Left lung (tissue), 14 donors: ENCODE measurements at places on chromosomes 16 and 17. TPM values are rescaled to one million over a fixed set of nuclear protein-coding genes. Genes with fewer than 3 reads are reported as not detected.

- DNase-seq = no peak
These were observed 32.5 kb upstream of the CCR7 start for GRCh38 chr17:40597556-40598300.

MRPL58 gene
- 23.0 TPM for polyA plus RNA-seq

DNA sequence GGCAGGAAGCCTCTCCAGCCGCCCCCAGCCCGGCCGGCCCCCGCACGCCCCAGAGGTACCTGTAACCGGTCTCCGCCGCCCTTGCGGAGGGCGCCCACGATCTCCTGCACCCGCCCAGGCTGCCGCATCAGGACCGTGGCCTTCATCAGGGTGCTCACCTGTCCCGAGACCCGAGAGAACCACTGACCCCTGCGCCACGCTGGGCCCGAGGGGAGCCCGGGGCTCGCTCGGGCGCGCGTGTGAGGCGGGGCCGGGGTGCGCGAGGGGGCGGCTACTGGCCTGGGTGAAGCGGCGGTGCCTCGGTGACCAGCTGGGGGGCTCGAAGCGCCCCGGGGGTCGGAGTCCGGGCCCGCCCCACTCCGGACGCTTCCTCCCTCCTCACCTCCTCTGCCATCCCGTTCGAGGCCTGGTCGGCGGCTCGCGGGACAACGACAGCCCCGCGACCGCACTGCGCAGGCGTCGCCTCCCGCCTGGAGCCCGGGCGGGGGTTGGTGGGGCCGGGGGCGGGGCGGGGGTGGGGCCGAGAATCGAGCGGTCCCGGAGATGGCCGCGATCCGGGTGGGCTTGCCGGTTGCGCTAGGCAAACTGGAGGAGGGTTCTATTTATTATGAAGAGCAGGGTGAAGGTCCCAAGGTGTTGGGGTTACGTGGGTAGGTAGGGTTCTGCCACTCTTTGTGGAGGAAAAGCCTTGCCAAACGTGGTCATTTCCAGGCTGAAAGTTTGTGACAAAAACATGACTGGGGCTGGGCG is at the start of gene NT5C3B:
Gene NT5C3B, minus strand, starts transcription at position 433 of the 750 bp plus-strand sequence. Its CDS starts 39 bp downstream, at position 394.
- peak; percentile 46 for DNase-seq

DNA sequence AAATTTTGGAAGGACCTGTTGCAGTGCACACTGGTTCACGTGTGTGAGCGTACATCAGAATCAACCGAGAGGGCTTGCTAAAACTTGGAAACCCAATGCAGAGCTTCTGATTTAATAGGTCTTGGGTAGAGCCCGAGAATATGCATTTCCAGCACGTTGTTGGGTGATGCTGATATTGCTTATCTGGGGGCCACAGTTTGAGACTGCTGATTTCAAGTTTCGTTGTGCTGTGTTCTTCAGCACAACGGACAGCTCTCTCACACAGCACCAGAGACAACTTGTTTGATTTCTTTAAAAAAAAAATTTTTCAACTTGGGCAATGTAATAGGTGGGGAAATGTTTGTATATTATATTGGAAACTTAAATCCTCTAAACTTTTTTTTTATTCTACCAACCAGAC is 9.4 kb downstream of the OR4D2 start:
- DNase-seq = no peak

- DNase-seq = no peak
These were observed 1074.6 kb upstream of the RBFOX1 start for GRCh38 chr16:6258056-6258455.

TPSB2 gene
- polyA plus RNA-seq = not detected

TCAP gene
- 1.3 TPM for polyA plus RNA-seq

- DNase-seq = peak; percentile 65
These were observed 165.7 kb downstream of the CMIP start for GRCh38 chr16:81610144-81610842.

UTS2R gene
- polyA plus RNA-seq = not detected

DNA sequence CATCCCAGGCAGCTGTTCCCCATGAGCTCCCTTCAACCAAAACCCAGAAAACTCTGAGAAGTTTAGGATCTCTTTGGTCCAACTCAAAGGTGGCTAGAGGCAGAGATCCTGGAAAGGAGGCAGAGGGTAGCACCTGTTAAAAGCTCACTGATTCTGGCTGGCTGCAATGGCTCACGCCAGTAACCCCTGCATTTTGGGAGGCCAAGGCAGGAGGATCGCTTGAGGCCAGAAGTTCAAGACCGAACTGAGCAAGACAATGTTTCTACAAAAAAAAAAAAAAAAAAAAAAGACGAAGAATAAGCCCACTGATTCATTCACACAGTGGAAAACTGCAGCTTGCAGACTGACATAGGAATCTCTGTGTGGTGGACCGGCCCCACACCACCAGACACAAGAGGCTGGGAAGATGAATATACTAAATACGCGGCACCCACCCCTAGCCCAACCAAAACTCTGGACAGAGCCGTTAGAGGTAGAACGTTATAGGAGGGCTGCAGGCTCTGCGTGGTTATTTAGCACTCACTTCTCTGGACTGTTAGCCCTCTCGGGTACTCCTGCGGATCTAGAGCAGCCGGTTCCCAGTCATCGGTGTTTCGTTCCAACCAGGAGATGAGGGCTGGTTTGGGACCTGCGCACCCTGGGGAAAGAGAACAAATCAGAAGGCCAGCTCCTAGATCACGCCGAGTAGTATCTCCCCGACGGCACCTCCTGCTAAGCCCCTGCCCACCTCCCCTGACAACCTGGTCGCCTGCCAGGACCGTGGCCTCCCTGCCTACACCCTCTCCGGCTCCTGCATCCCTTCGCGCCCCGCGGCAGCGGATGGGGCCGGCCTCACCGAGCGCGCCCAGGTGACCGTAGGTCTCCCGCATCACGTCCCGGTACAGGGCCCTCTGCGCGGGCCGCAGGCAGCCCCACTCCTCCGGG is 925 bp downstream of the ZNF689 start:
- peak; percentile 59 for DNase-seq

DNA sequence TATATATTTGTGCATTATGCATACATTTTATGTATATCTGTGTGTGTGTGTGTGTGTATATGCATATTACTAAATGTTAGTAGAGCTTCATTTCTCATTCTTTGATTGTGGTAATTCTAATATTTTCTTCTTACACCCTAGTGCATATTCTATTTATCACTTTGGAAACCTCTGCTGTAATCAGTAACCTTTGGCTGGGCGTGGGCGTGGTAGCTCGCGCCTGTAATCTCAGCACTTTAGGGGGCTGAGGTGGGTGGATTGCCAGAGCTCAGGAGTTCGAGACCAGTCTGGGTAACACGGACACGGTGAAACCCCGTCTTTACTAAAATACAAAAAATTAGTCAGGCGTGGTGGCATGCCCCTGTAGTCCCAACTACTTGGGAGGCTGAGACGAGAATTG is 26.9 kb downstream of the CPSF4L start:
- no peak for DNase-seq

GRCh38 chr16:9738690-9739089 is 443.5 kb downstream of the GRIN2A start:
- no peak for DNase-seq

KRT33A gene
- not detected for polyA plus RNA-seq

CIITA gene
- 5.3 TPM for polyA plus RNA-seq

- DNase-seq = no peak
These were observed 71.0 kb upstream of the EFCAB3 start for GRCh38 chr17:62309396-62309795.

RANBP10 gene
- polyA plus RNA-seq = 44.3 TPM

DNA sequence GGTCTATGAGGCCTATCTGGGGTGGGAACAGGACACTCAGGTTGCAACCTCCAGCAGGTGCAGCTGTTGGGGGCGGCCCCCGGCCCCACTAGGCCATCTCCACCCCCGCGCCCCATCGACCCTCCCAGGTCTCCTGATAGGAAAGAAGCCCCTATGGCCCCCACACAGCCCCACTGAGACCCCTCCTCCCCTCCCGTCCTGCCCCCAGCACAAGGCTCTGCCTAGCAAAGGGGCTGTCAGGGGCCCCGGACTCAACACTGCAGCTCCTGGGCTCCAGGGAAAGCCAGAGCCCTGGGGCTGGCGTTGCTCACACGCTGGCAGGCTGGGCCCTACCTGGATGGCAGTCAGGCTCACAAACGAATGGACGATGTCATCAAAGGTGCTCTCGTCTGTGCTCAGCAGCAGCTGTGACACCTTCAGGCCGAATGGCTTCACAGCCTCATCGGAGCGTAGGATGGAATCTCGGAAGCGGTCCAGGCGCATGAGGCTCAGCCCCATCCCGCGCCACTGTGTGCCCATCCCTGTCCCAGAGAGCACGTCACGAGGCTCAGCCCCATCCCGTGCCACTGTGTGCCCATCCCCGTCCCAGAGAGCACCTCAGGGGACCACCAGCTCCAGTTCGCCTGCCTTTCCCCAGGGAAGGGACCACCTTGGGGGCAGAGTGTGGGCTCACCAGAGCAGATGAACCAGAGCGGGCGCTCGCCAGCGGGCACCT is 7.3 kb downstream of the FASN start:
- DNase-seq = no peak

DNA sequence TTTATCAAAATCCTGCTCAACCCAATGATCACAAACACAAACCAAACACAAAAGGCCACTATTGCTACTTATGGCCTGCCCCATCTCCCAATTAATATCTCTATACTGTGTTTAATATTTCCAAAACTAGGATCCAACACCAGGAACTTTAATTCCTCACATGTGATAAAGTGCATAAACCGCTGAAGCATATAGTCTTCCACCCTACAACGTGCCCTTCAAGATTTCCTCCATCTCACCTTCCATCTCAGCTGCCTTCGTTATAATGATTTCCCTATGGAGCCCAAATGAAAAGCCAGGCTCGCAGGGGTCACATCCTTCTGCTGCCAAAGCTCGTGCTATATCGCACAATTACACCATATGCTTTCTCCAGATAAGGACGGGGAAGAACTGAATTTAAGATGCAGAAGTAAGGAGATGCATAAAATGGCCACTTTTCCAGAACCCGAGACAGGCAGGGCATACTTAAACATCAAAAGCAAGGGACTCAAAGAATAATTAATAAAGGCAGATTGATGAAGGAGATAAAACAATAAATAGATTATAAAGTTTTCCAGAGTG is 1.8 kb downstream of the MYH10 start:
- peak; percentile 49 for DNase-seq

GRCh38 chr16:56776562-56776961 is 46.6 kb downstream of the NUP93 start:
- no peak for DNase-seq

GRCh38 chr16:87927195-87927562 is 9.2 kb downstream of the CA5A start:
- no peak for DNase-seq

GRCh38 chr16:82011199-82011641 is at the start of gene SDR42E1:
SDR42E1 (minus strand) TSS chr16:82011470; CDS start chr16:82000858, 10,612 bp downstream.
- DNase-seq = peak; percentile 56

GRCh38 chr17:80716986-80717719 is 172.5 kb downstream of the RPTOR start:
- no peak for DNase-seq

SUMO2 gene
- polyA plus RNA-seq = 647 TPM

DNA sequence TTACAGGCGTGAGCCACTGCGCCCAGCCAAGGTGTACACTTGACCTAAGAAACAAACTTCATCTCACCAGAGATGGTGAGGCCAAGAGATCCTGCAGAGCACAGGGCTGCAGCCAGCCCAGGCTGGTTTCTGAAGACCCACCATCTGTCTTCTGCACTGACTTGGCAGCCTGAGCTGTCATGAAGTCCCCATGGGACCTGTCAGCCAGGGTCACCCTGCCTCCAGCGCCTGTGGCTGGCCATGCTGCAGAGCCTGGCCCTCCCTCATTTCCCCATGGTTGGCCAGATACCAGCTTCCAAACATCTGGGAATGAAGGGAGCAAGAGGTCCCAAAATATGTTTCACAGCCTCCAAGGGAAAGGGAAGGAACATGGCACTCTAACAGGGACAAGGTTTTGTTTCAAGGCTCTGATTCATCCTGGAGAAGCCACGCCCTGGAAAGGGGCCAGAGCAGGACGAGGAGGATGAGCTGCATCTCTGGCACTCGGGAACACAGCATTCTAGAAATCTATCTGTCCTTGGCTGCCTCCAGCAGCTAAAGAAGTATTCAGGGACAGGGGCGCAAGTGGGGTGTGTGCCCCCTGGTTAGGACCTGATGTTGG is 45.3 kb downstream of the DDX19A start:
- no peak for DNase-seq

CLDN7 gene
- 26.0 TPM for polyA plus RNA-seq

C17orf50 gene
- polyA plus RNA-seq = not detected

- DNase-seq = no peak
These were observed 43.9 kb downstream of the USP31 start for GRCh38 chr16:23105309-23105708.

- peak; percentile 81 for DNase-seq
These were observed 7.7 kb upstream of the TMEM92 start for GRCh38 chr17:50266384-50267073.

GRCh38 chr16:79100447-79100846 is 500.1 kb downstream of the MAF start:
- DNase-seq = no peak

PDXDC1 gene
- 55.7 TPM for polyA plus RNA-seq

GRCh38 chr16:55364811-55365210 is 40.8 kb downstream of the IRX6 start:
- DNase-seq = no peak

GRCh38 chr17:45029758-45030423 is 21.5 kb downstream of the DCAKD start:
- no peak for DNase-seq

DPEP2 gene
- 2.8 TPM for polyA plus RNA-seq

DNA sequence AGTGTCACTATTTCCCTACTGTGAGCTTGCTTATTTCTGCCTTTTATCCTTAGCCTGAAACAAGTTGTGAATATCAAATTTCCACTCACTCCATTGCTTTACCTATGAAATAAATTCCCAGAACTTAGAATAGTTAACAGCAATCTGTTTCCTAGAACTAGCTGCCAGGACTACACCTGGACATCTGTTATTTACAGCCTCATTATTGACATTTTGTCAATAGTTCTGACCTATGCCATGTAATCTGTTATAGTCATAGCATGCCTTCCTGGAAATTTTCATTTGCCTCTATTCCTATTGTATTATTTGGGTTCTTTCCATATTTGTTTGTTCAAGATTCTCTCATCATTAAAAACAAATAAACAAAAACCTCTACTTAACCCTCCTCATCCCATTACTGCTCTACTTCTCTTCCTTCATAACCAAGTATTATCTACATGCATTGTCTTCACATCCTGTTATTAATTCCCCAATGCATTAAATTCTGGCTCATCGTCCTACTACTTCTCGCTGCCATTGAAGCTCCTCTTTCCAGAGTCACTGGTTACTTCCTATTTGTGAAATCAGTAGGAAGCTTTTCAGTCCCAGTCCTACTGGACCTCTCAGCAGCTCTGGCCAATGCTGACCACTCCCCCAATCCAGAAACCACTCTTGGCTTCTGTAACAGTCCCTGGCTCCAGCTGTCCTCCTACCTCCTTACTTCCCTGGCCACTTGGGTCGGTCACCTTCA is 55.3 kb downstream of the PIGL start:
- no peak for DNase-seq

DNA sequence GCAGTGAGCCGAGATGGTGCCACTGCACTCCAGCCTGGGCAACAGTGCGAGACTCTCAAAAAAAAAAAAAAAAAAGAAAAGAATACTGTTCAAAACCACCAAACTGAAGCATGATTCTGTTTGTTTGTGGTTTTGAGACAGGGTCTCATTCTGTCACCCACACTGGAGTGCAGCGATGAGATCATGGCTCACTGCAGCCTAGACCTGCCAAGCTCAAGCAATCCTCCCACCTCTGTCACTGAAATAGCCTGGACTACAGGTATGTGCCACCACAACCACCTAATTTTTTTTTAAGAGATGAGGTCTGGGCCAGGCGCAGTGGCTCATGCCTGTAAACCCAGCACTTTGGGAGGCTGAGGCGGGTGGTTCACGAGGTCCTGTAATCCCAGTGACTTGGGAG is 4.3 kb downstream of the SUMO2 start:
- DNase-seq = no peak

GRCh38 chr17:48037036-48037837 is at the start of gene COPZ2:
COPZ2 (minus strand) TSS chr17:48037797; CDS start chr17:48037777, 20 bp downstream.
- peak; percentile 87 for DNase-seq

GRCh38 chr17:72609501-72609900 is 483.0 kb downstream of the SLC39A11 start:
- DNase-seq = no peak
